ENCODE measurements at places on chromosomes 3 and 15.

DNA sequence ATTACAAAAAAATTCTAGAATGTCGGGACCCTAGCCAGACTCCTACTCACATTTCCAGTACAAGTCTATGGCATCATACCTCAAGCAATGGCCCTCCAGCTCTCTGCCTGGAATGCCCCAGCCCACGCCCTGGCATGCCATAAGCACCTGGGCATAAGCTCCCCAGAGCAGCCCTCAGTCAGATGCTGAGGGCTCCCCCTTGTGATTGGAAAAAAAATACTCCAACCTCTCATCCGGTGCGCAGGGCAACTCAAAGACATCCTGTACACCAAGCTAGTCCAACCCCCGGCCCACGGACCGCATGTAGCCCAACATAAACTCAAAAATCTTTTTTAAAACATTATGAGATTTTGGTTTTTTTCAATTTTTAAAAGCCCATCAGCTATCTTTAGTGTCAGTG, 115.4 kb downstream of the NEK10 start:
- no peak for DNase-seq

DNA sequence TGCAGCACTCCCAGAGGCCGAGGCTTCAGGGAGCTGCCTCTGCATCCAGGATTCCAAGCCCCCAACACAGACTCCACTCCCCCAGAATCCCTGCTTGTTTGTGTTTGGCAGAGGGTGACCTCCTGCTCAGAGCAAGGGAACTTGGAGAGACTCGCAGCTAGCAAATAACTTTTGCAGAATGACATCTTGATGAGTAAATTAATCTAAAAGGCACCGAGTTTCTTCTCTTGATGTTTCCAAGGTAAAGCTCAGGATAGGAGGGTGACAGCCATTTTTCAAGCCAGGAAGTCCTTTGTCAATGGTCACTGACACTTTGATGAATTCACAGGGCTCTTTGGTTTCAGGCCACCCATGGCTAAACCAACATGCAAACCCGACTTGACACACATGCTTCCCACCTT, 523.0 kb downstream of the NTRK3 start:
- no peak for DNase-seq

GRCh38 chr15:66931768-66932633, 133.4 kb upstream of the SMAD3 start:
- no peak for DNase-seq

- DNase-seq, result no peak
Measured at GRCh38 chr3:150775001-150775599, 12.1 kb upstream of the SIAH2 start.

DNA sequence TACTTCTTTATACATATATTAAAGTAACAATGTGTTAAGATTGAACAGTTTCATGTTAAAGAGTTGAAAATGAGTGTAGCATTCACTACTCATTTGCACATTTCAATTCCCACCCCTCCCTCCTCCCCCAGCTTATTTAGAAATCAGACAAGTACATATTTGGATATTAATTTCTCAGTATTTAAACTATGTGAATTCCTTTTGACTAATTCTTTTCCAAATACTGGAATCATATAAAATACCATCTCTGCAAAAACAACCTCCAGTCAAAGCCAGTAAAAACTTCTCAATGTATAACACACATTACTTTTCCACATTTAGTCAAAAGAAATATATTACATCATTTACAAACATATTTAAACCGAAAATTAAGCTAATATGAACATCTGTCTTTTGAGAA, 25.5 kb upstream of the SHC4 start:
- no peak for DNase-seq

GRCh38 chr3:157500232-157500631, 3.0 kb downstream of the VEPH1 start:
- no peak for DNase-seq

GRCh38 chr3:27646896-27647295, 75.2 kb downstream of the EOMES start:
- no peak for DNase-seq

GRCh38 chr3:31198890-31199289, 304.4 kb upstream of the GADL1 start:
- DNase-seq, result no peak

DNA sequence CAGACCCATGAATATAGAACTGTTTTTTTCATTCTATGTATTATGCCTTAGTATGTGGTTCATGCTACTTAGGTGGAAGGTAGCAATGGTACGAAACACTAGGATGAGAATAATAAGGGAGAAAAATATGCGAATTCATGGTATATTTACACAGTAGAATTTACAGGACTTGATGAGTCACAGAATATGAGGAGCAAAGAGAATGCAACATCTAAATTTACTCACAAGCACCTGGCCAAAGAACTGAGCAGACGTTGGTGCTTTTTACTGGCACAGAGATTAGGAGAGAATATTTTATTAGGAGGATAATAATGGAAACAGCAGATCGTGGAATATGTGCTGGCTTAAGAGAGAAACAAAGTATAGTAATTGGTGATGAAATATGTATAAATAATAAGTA, 785.4 kb upstream of the ROBO1 start:
- DNase-seq, result no peak

GRCh38 chr3:8981296-8981695, 18.0 kb upstream of the RAD18 start:
- no peak for DNase-seq

GRCh38 chr3:168459226-168459784, 363.6 kb upstream of the GOLIM4 start:
- no peak for DNase-seq

GRCh38 chr3:51471775-51472652, 27.8 kb downstream of the DCAF1 start:
- no peak for DNase-seq

GRCh38 chr3:151219056-151219455, 16.0 kb upstream of the GPR171 start:
- DNase-seq, result no peak

- DNase-seq, result no peak
Measured at GRCh38 chr3:191628571-191628970, 167.6 kb downstream of the PYDC2 start.

- no peak for DNase-seq
Measured at GRCh38 chr15:48358229-48359152, 27.3 kb downstream of the DUT start.

GRCh38 chr15:43266834-43267233, at the start of gene TGM5:
TSS of gene TGM5 (minus strand) at chr15:43266928. CDS start at chr15:43266849, 79 bp downstream.
- no peak for DNase-seq

DNA sequence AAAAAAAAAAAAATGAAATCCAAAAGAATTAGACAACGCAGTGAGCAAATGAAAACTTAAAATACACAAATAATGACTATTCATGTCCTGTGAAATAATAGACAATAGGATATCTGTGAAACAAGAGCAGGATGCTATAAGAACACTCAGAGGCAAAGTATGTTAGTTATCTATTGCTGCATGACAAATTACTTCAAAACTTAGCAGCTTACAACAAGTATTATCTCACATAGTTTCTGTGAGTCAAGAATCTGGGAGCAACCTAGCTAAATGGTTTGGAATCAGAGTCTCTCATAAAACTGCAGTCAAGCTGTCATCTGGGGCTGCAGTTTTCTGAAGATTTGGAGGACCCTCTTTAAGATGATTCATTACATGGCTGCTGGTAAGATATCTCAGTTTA, 36.5 kb upstream of the ZMAT3 start:
- DNase-seq, result no peak

- DNase-seq, result no peak
Measured at GRCh38 chr3:16048435-16049318, 125.8 kb upstream of the GALNT15 start.

GRCh38 chr15:85451099-85451700, 70.8 kb downstream of the AKAP13 start:
- no peak for DNase-seq

GRCh38 chr3:50474717-50475116, 28.7 kb downstream of the CACNA2D2 start:
- no peak for DNase-seq

DNA sequence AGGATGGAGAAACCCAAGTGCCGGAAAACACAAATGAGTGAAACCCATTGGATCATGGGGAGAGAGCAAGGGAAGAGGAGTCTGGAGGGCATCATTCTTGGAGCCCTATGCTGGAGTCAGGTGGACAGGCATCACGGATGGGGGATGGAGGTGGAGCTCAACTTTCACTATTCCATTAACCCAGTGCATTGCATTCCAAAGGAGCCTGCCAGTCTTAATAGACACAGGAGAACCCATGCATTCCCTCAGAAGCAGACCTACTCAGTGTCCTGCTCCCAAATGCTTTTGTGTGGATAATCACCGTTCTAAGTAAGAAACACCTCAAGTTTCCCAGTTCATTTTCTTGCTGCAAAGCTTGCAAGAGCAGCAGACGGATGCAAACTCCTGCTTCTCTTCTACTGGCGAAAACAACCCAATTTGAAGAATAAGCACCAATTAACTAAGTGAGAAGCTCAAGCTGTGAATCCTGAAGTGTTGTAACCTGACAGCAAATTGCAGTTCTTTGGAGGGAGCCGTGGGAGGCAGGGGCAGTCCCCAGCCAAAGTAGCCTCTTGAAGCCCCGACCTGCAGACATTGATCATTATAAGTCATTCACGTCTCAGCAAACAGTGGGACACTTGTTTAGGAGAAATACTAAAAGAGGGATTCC, 25.3 kb downstream of the SEMA5B start:
- no peak for DNase-seq

DNA sequence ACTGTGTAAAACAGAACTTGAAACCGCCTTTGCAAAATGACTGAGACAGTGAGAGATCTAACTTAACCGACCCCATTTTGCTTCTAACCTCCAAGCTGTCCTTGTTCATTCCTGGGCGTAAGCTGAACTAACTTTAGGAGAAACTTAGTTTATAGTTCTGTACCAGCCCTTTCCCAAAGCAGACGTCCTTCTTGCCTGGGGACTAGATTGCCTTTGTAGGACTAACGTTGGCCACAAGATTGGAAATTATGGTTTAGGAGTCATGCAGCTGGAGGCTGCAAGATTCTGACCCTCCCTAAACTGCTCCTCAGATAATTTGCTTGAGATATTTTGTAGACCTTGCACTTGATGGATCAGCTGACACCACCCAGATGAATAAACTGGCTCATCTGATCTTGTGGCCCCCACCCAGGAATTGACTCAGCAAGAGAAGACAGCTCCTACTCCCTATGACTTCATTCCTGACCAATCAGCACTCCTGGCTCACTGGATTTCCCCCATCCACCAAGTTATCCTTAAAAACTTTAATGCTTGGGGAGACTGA, 219.9 kb upstream of the PROK2 start:
- DNase-seq, result no peak

GRCh38 chr3:100546020-100546744, 53.8 kb downstream of the TMEM45A start:
- no peak for DNase-seq

- DNase-seq, result no peak
Measured at GRCh38 chr3:37441689-37442088, 267.3 kb upstream of the LRRFIP2 start.

DNA sequence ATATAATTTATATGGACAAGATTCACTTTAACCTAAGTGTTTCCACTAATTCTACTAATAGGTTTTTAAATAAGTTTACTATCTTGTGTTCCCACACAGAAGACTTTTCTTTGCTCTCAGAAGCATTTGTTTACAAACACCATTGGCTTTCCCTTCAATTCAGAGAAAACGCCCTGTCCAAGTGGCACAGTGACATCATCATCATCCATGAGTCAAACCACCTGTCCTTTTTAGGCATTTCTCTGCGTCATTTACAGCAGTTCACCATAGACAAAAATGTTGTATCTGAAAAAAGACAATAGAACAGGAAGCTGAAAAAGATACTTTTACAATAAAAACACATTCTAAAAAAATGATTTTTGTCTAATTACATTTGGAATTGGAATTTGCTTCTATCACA, 9.3 kb upstream of the BCL2L10 start:
- DNase-seq, result no peak

- DNase-seq, result no peak
Measured at GRCh38 chr3:22720596-22720995, 482.5 kb upstream of the UBE2E2 start.

- DNase-seq, result no peak
Measured at GRCh38 chr3:159804726-159805410, 183.8 kb upstream of the IL12A start.

DNA sequence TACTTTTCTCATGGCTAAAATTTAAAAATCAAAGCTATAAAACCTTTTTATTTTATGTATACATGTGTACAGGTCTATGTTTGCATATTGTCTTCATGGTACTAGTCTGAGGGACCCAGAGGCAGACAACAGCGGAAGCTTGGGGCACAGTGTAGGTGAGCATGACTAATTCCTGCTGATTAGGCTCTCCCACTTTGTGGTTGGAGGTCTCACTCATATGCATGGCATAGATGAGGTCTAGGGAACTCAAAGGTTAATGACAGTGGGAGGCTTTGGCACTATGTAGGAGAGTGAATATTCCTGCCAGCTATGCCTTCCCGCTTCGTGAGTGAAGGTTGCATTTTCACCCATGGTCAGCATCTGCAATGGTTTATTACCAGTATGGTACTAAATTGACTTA, 47.5 kb upstream of the AADACL2 start:
- no peak for DNase-seq

GRCh38 chr3:113200351-113200750, 11.0 kb upstream of the BOC start:
- no peak for DNase-seq

All from stimulated activated CD8-positive, alpha-beta memory T cell treated with anti-CD3 and anti-CD28 coated beads, Interleukin-4, amount 100 ng/mL, for 1 hour (primary cell).